ENCODE measurements at places on chromosomes 5 and 9. TPM values are rescaled to one million over a fixed set of nuclear protein-coding genes. Genes with fewer than 3 reads are reported as not detected.

Gene RLN1
- total RNA-seq, result 2.0 TPM

Gene NXNL2
- total RNA-seq, result not detected

Gene FAM163B
- total RNA-seq, result not detected

Gene IL5
- not detected for total RNA-seq

Gene GPR151
- not detected for total RNA-seq

- no peaks in the 10 kb centered on the region for H3K27me3 ChIP-seq
- H3K4me3 ChIP-seq, result no peak overlapping the region
- no peaks in the 10 kb centered on the region for H3K36me3 ChIP-seq
- no peak for DNase-seq
Observed at GRCh38 chr9:76311537-76311936, 82.7 kb downstream of the RFK start.

DNA sequence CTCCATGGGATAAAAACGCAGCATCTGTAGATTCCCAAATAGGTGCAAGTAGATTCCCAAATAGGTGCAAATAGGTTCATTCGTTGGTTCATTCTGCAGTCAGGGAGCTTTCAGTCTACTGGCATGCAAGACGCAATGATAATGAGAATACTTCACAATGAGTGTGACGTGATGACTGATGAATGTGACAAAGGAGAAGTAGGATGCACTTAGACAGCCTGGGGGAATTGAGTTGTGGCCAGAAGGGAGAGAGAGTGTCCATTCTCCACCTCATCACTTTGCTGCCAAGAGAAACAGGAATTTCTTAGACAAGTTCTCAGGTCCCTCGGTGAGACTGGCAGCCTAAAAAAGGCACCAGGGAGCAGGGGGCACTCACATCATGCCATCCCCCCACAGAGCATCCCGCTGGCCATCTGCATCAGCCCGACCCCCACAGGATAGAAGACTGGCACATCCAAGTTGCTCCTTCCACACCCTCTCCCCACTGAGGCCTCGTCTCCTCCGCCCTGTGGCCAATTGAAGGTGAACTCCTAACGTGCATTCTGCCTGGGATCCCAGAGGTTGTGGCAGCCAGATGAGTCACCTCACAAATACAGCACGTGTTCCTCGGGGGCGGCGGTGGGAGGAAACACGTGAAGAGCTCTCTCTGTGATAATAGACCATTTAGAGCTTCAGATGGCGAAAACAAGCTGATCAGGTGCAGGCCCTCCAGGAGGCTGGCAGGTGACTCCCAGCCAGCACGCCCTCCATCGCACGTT, 19.9 kb upstream of the KCNIP1 start:
- H3K27ac ChIP-seq, result no peak overlapping the region
- no peaks in the 10 kb centered on the region for H3K27me3 ChIP-seq
- no peak overlapping the region for H3K4me3 ChIP-seq
- H3K36me3 ChIP-seq, result no peaks in the 10 kb centered on the region
- H3K4me1 ChIP-seq, result no peaks in the 10 kb centered on the region
- DNase-seq, result no peak

GRCh38 chr5:167247816-167248215, 1043.6 kb upstream of the WWC1 start:
- no peaks in the 10 kb centered on the region for H3K4me1 ChIP-seq
- no peak overlapping the region for H3K27ac ChIP-seq
- H3K27me3 ChIP-seq, result no peaks in the 10 kb centered on the region
- no peak overlapping the region for H3K4me3 ChIP-seq
- no peak for DNase-seq

- H3K36me3 ChIP-seq, result no peaks in the 10 kb centered on the region
- DNase-seq, result no peak
- no peak overlapping the region for H3K4me3 ChIP-seq
- H3K4me1 ChIP-seq, result peaks cover 24% of the 10 kb centered on the region
Observed at GRCh38 chr9:2260417-2261306, 245.5 kb downstream of the SMARCA2 start.

DNA sequence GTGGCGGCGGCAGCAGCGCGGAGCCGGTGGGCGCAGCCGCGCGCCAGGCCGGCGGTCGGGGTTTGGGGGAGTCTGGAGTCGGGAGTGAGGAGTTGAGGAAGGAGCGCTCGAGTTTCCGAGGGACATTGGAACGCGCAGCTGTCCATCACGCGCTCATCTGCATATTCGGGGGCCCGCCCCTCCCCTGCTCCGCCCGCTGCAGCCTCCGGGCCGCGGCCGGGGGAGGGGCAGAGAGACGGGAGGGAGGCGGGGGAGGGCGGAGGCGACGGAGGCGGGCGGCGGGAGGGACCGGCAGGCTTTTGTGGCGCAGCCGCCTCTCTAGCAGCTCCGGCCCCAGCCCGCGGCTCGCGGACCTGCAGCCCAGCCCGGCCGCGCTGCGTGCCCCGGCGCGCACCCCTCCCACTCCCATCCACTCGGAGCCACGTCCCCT, at the start of gene IRX2:
Gene IRX2 (minus strand): TSS at position 86 of the 430 bp plus-strand sequence. CDS start 264 bp downstream, outside the sequence.
- no peak within 1 kb of the TSS for H3K4me3 ChIP-seq
- peaks cover 3% of the 10 kb centered on the region for H3K4me1 ChIP-seq
- DNase-seq, result no peak
- peaks cover 60% of the 10 kb centered on the region for H3K27me3 ChIP-seq

- peaks cover 23% of the 10 kb centered on the region for H3K27me3 ChIP-seq
- H3K4me3 ChIP-seq, result no peak overlapping the region
- H3K36me3 ChIP-seq, result no peaks in the 10 kb centered on the region
Observed at GRCh38 chr5:129461711-129462332, 1.7 kb downstream of the ADAMTS19 start.

DNA sequence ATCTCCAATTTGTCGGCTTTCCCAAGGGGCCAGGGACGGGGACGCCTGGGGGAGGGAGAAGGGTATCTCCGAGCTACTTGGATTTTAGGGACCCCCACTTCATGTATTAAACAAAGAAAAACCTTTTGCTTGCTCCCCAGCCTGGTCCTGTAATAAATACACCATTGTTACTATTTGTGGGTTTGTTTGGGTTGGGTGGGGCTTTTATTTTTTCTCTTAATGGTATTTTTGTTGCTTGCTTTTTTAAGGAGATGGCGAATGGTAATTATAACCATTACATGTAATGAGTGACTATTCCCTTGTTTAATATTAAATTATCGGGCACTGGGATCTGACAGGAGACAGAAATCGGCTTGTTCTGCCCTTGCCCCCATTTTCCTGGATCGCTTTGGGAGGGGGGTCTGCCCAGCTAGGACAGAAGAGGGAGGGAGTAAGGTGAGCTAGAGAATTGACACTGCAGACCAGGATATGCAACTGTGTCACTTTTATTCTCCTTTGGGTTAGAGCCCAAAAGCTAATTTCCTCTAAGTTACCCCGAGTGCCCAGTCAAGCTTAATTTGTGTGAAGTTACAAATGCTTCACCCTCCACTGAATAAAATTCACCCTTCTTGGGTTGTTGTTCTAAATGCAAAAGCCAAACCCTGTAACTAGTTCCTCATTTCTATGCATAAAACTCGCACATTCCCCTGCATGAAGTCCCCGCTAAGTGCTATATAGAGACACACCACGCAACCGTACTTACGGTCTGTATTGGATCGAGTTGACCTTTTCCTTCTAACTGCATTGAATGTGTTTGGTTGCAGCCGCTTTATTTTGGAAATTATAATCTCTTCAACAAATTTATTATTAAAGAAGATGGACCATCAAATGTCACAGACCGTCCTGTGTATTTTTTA, 1.6 kb upstream of the ZNF608 start:
- peak; percentile 90 for DNase-seq
- H3K36me3 ChIP-seq, result no peaks in the 10 kb centered on the region
- H3K4me1 ChIP-seq, result peaks cover 34% of the 10 kb centered on the region
- H3K4me3 ChIP-seq, result peak overlapping the region; percentile 72

- H3K27me3 ChIP-seq, result no peaks in the 10 kb centered on the region
- no peak overlapping the region for H3K4me3 ChIP-seq
- no peak overlapping the region for H3K27ac ChIP-seq
Observed at GRCh38 chr9:91071184-91071990, 269.8 kb downstream of the SYK start.

DNA sequence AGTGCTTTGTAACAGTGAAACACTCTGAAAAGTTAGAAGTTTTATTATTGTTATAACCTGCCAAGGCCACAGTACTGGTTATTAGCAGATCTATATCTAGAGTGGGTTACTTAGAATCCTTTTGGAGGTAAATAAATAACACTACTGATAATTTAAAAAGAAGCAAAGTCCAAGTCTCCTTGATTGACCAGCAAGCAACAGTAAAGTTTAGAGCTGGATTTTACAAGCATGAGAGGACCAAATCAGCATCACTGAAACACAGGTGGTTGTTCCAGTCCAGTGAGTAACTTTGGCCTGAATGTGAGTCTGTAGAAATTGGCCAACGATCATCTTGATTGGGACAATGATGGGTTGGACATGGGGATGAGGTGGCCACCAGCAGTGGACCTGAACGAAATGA, 77.2 kb upstream of the AGXT2 start:
- no peak for DNase-seq
- H3K4me1 ChIP-seq, result no peaks in the 10 kb centered on the region
- H3K27me3 ChIP-seq, result no peaks in the 10 kb centered on the region
- no peak overlapping the region for H3K4me3 ChIP-seq
- no peaks in the 10 kb centered on the region for H3K36me3 ChIP-seq

DNA sequence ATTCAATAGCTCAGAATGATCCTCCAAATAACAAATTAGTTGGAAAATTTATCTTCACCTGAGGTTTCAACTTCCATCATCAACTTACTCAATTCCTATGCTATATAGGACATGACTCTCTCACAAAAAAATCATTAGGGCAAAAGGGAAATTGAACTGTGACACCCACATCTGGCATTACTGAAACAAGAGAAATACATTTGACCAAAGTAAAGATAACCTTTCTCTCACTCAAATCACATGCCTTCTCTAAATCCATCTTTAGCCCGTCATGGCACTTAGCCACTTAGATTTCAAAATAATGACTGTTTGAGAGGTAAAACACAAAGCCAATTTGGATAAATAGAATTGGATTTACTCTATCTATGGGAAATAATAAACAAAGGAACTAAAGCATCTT, 126.4 kb downstream of the ADAMTS6 start:
- DNase-seq, result no peak
- no peaks in the 10 kb centered on the region for H3K4me1 ChIP-seq
- no peaks in the 10 kb centered on the region for H3K27me3 ChIP-seq
- H3K4me3 ChIP-seq, result no peak overlapping the region
- no peaks in the 10 kb centered on the region for H3K36me3 ChIP-seq
- H3K27ac ChIP-seq, result no peak overlapping the region
